NCI-H510A treated with DMSO at 0.1 percent for 48 hours (cell line): ENCODE measurements at places on chromosomes 3 and 15.

DNA sequence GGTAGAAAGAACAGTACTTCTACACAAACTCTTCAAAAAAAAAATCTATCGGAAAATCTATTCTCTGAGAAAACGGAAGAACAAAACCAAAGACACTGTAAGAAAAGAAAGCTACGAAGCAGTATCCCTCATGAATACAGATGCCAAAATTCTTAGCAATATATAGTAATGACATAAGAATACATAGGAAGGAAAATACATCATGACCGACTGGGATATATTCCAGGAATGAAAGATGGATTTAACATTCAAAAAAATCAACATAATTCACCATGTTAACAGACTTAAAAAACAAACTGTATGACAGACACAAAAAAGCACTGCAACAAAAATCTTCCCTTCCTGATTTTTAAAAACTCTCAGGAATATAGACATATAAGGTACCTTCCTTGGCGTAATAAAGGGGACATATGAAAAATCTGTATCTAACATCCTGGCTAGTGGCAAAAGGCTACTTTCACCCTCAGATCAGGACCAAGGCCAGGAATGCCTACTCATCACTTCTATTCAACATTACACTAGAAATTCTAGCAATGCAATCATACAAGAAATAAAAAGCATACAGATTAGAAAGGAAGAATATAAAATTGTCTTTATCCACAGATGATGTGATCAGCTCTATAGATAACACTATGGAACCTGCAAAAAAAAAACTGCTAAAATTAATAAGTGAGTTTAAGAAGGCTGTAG, 77.6 kb upstream of the XXYLT1 start:
- DNase-seq = no peak

GRCh38 chr15:93980261-93980911, 251.0 kb upstream of the MCTP2 start:
- no peak for DNase-seq

DNA sequence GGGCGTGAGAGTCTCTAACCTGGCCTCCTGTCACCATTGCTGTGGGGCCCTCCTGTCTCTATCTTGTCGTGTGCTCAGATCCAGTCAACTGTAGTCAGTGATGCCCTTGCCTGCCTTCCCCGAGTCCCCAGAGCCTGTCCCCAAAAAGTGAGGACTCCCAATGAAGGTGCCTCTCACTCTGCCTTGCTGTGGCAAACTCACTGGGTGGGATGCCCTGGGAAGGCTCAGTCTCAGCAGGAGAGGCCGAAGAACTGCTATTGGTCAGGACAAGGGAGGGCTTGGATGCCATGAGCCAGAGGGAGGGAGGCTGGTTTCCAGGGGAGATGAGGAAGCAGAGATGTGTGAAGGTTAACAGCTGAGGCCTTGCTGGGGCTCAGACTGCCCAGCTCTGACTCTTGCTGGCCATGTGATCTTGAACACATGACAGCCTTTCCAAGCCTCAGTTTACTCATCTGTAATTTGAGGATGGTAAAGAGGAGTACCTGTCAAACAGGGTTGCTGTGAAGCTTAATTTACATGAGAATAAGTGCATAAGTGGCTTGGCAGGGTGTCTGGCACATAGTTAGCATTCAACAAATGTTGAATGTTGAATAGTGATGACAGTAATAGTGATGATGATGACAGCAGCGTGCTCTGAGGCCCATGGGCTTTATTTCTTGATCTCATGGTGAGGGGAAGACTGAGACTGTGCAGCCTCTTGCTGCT, 8.2 kb downstream of the KY start:
- DNase-seq = no peak

DNA sequence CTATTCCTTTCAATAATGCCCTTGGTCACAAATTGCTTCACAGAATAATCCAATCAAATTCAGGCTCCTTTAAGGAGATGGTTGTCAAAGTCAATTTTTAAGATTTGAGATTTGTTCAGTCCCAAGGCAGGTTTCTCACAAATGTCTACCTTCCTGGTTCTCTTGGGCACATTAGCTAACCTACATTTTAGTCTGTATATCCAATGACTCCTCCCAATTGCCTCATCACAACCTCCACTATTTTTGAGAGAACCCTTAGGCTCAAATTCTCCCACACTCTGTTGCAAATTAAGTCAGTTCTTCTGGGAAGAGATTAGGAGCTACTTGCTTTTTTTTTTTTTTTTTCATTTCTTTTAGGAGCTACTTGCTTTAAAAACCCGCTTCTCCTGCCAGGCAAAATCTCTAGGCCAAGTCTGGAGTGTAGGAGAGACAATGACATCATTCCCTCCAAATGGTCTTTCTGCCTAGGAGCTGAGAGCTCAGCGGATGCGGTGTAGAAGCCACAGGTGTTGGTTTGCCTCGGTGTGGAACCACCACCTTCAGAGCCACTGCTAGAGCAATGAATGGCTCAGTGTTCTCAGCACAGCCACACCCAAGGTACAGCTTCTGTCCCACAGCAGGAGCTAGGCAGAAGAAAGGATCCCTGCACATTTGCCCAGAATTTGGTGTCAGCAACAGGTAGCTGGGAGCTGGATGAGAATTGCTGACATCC, 10.0 kb upstream of the INO80 start:
- DNase-seq = no peak

DNA sequence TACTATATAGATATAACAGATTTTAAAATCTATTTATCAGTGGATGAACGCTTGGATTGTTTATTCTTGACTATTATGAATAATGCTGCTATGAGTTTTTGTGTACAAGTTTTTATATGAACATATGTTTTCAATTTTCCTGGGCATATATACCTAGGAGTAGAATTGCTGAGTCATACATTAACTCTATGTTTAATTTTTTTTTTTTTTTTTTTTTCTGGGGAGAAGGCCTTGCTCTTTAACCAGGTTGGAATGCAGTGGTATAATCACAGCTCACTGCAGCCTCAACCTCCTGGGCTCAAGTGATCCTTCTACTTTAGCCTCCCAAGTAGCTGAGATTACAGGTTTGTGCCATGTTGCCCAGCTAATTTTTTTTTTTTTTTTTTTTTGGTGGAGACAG, 9.1 kb downstream of the CIDEC start:
- DNase-seq = no peak

- DNase-seq = no peak
These were observed 659.0 kb downstream of the NTRK3 start for GRCh38 chr15:87597346-87598052.

GRCh38 chr15:70643783-70644125, 119.6 kb downstream of the UACA start:
- no peak for DNase-seq

DNA sequence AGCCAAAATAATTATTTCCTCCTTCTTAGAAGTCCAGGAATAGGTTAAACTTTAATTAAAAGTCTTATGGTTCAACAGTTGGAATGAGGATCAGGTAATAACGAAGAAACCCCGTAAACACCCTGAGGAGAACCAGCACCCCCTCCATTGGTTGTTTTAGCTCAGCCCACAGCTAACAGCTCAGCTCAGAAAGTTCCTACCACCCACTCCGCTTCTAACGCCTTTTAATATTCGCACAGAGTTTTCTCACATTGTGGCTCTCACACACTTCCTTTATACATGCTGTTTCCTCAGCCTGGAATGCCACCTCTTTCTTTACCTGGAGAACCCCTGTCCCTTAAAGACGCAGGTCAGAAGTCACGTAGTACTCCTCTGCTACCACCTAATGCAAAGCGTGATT, 17.0 kb downstream of the CX3CR1 start:
- no peak for DNase-seq

GRCh38 chr3:71397046-71397445, 186.5 kb downstream of the FOXP1 start:
- DNase-seq = peak; percentile 34

- no peak for DNase-seq
These were observed 18.2 kb upstream of the ACOX2 start for GRCh38 chr3:58555203-58555602.

DNA sequence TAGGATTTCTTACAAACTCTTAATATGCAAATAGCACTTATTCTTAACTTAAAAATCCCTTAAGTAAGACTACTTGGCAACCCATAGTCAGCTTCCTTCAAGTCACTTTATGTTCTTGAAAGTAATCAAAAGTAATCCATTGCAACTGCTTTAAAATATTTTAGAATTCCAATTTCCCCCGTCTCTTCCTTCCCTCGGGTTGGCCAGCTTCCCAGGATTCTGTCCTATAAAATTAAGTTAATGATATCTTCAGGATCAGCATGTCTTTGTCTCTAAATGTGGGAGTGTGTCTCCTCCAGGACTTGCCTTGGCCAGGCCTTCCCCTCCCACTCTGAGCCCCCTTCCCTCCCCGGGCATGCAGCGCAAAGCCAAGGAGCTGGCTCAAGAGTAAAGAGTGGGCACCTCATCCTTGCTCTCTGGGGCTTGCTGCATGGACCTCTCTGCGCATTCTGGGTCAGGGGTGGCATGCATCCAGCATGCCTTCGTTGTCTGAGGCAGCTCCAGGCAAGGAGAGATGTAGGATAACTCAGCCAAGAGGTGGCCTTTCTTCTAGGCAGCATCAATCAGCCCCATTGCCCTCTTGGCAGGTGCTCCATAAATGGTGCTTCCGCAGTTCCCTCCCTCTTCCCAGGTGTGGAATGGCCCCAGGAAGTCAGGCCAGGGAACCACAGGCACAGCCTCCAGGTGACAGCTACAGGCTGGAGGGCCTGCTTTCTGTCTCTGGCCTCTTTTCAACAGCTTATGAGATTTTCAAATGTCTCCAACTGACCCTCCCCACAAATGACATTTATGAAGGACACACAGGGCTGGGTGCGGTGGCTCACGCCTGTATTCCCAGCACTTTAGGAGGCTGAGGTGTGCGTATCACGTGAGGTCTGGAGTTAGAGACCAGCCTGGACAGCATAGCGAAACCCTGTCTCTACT, 108.7 kb upstream of the ALDH1A3 start:
- DNase-seq = no peak

GRCh38 chr3:49602877-49603411, 48.7 kb downstream of the BSN start:
- DNase-seq = peak; percentile 10

- DNase-seq = no peak
These were observed 15.0 kb downstream of the CEP152 start for GRCh38 chr15:48795901-48796300.

DNA sequence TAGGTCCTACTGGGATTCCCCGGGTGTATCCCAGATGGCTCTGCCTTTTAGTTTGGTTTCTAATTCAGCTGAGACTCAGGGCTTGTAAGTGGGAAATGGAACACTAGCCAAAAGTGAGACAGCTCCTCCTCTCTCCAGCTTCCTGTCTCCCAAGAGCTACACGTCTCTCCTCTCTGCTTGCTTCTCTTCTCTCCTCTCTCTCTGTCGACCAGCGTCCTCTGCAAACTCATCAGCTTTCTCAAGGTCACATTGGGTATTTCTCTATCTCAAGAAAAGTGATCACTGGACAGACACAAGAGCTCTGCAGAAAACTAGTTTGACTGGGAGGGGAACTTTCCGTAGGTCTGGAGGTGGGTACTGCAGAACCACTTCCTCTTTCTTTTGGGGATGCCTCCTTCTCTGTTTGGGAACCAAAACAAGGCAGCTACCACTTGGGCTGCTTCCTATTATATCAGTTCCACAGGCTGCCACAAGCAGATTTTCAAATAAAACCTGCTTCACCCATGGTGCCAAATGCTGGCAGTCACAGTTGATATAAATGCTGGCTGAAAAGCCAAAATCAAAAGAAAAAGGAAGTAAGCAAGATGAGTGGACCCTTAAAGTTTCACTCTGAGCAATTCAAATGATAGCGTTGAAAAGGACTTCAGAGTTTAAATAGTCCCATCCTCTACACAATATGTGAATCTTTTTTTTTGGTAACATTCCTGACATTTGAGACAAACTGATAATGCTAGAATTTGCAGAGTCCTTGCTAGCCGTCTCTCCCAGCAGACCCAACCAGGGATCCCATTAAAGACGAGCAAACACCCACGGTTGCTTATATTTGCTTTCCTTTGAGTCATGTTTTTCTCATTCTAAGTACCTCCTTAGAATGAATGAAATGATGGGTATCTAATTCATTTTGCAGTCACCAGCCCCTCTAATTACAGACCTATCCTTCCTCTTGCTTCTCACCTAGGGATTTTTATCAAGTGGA, 7.2 kb upstream of the DYNC1LI1 start:
- DNase-seq = no peak

DNA sequence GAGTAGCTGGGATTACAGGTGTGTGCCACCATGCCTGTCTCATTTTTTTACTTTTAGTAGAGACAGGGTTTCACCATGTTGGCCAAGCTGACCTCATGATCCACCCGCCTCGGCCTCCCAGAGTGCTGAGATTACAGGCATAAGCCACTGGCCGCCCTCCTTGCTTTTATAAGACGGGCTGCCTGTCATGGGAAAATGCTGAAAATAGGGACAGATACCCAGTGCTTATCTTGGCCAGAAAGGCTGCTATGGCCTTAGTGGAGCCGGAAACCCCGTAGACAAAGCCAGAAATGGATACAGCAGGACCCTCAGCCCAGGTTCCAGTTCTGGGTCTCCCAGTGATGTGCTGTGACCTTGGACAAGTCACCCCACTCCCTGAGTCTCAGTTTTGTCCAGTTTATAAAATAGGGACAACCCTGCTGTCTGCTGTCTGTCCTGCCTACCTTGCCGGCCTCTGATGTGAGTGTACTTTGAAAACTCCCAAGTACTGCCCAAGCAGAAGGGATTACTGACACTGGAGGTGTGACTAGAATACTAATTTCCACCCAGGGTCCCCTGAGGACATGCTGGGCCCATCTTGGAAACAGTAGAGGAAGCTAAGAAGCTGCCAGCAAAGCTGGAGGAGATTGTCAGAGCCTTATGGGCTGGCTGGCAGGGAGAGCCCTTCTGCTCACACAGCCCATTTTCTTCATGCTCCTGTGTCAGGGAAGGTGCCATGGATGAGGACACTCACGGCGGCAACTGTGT, 59.6 kb downstream of the BDH1 start:
- DNase-seq = no peak

- DNase-seq = no peak
These were observed 105.6 kb upstream of the DLG1 start for GRCh38 chr3:197404030-197404429.

DNA sequence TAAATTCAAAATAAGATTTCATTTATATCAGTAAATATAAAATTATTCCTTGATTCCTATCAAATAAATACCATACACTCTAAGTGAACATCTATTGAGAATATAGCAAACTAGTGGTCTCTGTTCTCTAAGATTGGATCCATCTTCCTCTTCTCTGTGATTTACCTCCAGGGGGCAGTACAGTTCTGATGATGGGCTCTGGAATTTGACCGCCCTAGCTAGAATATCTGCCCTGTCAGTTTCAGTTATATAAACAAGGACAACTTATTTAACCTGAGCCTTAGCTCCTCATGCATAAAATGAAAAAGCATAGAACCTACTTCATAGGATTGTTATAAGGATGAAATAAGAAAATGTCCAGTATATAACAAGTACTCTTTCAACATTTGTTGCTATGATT, 171.1 kb upstream of the CCDC54 start:
- DNase-seq = no peak

- no peak for DNase-seq
These were observed 120.8 kb upstream of the PHLDB2 start for GRCh38 chr3:111738238-111738637.
